ENCODE measurements at places on chromosomes 1 and 21.

DNA sequence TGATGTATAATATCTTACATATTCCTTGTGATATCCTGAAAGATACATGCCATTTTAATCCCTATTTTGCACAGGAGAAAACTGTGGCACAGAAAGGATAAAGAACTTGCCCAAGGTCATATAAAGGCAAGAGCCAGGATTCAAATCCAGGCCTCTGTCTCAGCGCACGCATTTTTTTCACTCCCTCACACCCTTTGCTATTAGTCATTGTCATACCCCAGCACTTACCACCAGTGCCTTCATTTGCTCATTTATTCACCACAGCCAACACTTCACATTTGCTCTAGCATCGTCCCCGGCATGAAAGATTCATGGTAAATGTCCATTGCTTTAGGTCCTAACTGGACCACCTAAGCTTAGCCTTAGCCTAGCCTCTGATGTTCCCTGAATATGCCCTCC, 14.2 kb downstream of the ALX3 start:
- DNase-seq = no peak

DNA sequence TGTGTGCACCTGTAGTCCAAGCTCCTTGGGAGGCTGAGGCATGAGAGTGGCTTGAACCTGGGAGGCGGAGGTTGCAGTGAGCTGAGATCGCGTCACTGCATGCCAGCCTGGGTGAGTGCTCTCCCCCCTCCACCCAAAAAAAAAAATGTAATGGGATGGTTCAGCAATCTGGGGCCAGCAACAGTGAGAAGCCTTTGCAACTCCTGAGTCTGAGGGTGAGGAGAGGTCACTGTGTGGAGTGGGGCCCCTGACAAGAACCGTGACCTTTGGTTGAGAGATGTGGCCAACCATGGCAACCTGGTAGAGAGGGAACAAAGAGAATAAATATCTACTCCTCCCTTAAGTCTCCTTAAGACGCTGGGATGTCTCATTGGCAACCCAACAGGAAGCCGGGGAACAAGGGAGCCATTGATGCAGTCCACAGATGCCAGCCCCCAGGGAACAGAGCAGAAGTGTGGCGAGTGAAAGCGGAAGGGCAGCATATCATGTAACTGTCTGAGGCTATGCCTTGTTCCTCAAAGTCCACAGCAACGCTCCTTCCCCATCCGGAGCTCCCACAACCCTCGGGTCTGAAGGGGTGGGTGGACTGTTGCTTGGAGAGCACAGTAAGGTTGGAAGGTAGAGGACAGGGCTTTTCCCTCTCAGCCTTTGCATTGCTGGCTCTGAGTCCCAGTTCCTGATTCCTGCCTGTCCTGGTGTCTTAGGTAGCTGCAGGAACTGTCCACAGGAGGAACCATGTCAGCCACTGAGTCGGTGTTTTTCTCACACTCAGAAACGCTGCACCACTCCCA, 8.3 kb downstream of the TRNP1 start:
- DNase-seq = no peak

GRCh38 chr1:172089768-172090510, 248.6 kb downstream of the DNM3 start:
- no peak for DNase-seq

DNA sequence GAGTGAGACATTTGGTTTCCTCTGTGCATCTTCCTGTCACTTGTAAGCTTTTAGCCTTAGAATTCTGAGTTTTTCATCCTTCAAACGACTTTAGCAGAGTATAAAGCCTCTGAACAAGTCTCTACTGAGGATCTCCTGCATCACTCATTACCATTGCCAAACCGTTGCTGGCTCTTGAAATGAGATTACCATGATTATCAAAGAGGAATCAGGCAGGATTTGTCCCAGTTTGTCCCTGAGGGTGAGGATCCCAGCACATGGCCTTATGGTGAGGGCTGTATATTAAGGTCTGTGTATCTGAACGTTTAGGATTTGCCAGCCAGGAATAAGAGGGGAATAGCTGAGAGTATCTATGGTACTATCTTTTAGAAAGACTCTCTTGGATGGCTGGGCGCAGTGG, 169.5 kb upstream of the L1TD1 start:
- DNase-seq = no peak

- no peak for DNase-seq
Observed at GRCh38 chr1:59007820-59008598, 224.2 kb upstream of the JUN start.

- no peak for DNase-seq
Observed at GRCh38 chr1:20462397-20462796, 23.6 kb downstream of the CAMK2N1 start.

- no peak for DNase-seq
Observed at GRCh38 chr1:94929351-94930217, 2.7 kb upstream of the CNN3 start.

DNA sequence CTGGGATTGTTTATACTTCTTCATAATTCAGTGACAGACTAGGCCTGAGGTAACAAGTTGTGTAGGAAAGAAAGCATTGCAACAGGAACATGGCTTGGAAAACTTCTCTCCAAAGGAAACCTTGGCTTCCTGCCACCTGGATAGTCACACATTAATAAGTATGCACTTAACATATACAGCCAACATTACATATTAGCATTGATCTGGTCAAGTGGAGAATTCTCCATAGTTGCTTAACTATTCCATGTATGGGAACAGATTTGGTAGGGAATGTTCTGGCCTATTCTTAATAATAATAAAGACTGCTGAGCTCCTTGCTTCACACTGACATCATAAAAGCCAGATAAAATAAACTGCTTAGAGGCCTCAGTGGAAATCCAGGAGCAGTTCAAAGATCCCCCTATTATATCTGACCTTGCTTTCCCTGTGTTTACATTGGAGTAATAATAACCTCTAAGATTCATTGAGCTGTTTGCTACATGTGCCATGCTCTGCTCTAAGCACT, 27.2 kb upstream of the NFIA start:
- no peak for DNase-seq

- DNase-seq = peak; percentile 61
Observed at GRCh38 chr1:236502972-236503639, 20.7 kb upstream of the LGALS8 start.

GRCh38 chr1:226360106-226360746, 47.7 kb downstream of the PARP1 start:
- no peak for DNase-seq
